Right lobe of liver (tissue), 6 donors: ENCODE measurements at places on chromosomes 1 and 21. TPM values are rescaled to one million over a fixed set of nuclear protein-coding genes. Genes with fewer than 3 reads are reported as not detected.

Gene GBP5
- total RNA-seq, result 5.0 TPM

DNA sequence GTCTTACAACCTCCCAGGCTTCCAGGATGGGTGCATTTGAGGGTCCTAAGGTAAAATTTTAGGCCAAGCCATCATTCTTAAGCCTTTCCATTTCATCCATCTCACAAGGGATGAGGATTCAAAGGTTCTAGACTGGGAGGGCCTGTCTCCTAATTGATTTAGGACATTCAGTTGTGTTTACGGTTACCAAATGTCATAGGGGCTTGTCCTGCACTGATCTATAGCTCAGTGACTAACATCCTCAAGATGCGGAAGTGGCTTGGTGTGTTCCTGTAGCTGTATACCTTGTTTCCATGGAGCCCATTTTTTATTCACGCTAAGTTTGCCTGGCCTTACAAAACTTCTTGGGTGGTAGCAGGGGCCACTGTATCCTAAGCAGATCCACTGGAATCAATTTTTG, 52.8 kb downstream of the DUSP10 start:
- no peaks in the 10 kb centered on the region for H3K4me1 ChIP-seq
- H3K27ac ChIP-seq, result no peak overlapping the region
- H3K36me3 ChIP-seq, result no peaks in the 10 kb centered on the region
- no peaks in the 10 kb centered on the region for H3K27me3 ChIP-seq
- no peak for DNase-seq

DNA sequence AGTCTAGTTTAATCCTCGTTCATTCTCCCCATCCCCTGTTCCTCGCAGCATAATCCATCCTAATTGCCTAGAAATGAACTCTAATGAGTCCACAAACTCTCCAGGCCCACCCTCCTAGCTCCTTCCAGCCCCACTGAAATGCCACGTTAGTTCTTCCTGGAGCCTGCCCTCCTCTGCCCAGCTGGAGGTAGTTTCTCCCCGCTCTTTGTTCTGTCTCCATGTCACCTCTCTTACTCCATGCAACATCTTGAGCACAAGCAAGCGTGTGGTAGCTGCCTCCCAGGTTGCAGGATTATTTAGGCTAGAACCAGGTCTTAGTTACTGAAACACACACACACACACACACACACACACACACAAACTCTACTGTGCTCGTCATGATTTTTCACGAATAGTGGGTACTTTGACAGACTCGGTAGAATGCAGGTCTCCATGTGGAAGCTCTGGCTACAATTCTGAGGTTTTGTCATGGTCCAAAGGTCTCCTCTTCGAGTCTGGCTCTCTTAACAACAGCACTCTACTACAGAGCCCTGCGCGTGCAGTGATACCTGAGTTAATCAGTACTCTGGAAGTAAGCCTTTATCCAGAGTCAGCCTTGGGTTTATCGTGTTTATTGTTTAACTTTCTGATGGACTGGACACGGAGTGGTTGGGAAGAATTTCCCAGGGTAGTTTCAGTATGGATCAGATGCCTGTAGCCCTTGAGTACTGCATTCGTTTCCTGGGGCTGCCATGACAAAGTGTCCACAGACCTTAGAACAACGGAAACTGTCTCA, 27.5 kb downstream of the HUNK start:
- DNase-seq, result peak; percentile 80
- H3K4me3 ChIP-seq, result no peak overlapping the region
- no peaks in the 10 kb centered on the region for H3K27me3 ChIP-seq

GRCh38 chr1:183191833-183192232, 5.8 kb downstream of the LAMC2 start:
- no peak overlapping the region for H3K27ac ChIP-seq
- H3K36me3 ChIP-seq, result no peaks in the 10 kb centered on the region
- no peaks in the 10 kb centered on the region for H3K27me3 ChIP-seq

- H3K27me3 ChIP-seq, result no peaks in the 10 kb centered on the region
- H3K4me1 ChIP-seq, result peaks cover 4% of the 10 kb centered on the region
- no peaks in the 10 kb centered on the region for H3K36me3 ChIP-seq
- no peak for DNase-seq
- no peak overlapping the region for H3K27ac ChIP-seq
Observed at GRCh38 chr1:40926441-40926840, 53.1 kb upstream of the CTPS1 start.

DNA sequence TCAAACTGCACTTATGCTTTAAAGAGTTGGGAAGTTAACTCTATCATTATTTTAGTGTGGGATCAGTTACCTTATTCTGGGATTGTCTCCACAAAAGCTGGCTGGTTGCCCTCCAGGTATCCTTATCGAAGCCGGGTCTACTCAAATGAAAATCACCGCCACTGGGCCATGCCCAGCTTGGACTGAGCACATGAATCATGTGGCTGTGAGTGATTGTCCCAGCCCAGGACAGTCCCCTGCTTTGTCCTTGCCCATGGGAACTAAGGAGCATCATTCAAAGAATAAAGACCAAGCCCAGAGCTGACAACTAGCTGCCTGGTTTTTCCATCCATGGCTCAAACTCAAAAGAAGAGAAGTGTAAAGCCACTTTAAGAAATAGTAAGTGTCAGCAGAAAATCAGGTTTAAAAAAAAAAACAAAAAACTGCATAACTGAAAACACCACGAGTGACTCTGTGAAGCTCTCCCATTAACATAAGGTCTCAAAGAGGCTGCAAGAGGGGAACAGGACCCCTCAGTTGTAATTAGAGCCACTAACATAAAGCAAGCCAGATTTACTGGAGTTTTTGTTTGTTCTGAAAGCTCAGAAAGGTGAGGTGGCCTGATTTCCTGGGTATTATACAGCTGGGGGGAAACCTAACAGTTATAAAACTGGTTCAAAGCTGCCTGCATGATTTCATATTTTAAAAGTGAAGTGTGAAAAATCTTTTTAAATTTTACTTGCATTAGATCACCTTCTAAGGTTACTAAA, 91.5 kb downstream of the KIF14 start:
- H3K4me1 ChIP-seq, result no peaks in the 10 kb centered on the region
- H3K4me3 ChIP-seq, result no peak overlapping the region
- H3K27ac ChIP-seq, result no peak overlapping the region
- no peaks in the 10 kb centered on the region for H3K27me3 ChIP-seq
- no peaks in the 10 kb centered on the region for H3K36me3 ChIP-seq
- no peak for DNase-seq

DNA sequence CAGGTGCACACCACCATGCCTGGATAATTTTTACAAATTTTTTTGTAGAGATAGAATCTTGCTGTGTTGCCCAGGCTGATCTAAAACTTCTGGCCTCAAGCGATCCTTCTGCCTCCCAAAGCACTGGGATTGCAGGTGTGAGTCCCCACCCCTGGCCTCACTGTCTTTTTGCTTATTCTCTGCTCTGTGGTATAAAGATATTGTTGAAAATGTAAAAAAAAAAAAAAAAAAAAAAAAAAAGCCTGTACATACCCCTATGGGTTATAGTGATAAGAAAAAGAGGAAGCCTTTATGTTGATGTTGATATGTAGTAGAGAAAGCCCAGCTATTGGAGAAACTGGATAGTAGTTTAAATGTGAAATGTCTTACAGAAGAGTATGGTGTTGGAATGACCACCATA, 125.8 kb downstream of the XPR1 start:
- H3K36me3 ChIP-seq, result no peaks in the 10 kb centered on the region
- H3K27ac ChIP-seq, result no peak overlapping the region
- H3K4me1 ChIP-seq, result no peaks in the 10 kb centered on the region
- no peak for DNase-seq

DNA sequence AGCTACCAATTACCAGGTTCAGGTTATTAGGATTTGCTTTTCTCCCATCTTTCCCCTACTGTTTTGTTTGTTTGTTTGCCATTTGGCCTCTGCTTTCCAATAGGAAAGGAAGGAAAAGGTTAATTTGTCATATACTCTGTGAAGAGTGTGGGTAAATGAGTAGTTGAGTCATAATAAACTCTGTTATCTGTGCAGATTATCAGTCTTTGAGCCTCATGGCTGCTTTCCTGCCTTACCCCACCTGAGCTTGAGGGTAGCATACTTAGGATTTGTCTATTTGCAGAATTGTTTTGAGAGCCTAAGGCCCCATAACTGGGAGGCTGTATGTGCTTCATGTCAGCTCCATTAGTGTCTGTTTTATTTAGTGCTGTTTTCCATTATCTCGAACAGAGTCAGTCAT, 32.9 kb upstream of the SNX27 start:
- DNase-seq, result no peak
- H3K4me3 ChIP-seq, result no peak overlapping the region
- no peaks in the 10 kb centered on the region for H3K4me1 ChIP-seq
- no peaks in the 10 kb centered on the region for H3K27me3 ChIP-seq
- H3K36me3 ChIP-seq, result no peaks in the 10 kb centered on the region

- no peaks in the 10 kb centered on the region for H3K36me3 ChIP-seq
- no peaks in the 10 kb centered on the region for H3K27me3 ChIP-seq
- no peak overlapping the region for H3K27ac ChIP-seq
Observed at GRCh38 chr1:210438928-210439841, 110.5 kb downstream of the HHAT start.

Gene CFHR3
- 105 TPM for total RNA-seq

- DNase-seq, result no peak
- H3K27me3 ChIP-seq, result no peaks in the 10 kb centered on the region
- H3K36me3 ChIP-seq, result no peaks in the 10 kb centered on the region
- H3K27ac ChIP-seq, result no peak overlapping the region
- H3K4me1 ChIP-seq, result no peaks in the 10 kb centered on the region
Observed at GRCh38 chr1:7111853-7112252, 326.6 kb downstream of the CAMTA1 start.

DNA sequence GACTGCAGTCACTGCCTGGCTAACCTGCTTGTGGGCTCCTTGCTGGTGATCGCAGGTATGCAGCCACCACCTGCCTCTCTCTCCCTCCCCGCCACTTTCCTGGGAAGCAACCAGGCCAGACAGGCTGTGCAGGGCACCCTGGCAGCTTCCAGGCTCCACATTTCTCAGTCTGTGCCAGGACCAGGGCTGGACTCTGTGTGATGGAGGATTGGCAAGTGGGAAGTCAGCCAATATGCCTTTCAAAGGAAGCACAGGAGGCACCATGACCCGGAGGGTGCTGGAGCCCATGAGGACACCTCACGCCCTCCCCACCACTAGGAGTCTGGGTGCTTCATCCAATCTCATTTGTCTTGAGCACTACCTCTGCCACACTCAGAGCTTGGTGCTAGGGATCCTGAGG, 15.8 kb upstream of the DISP3 start:
- no peak overlapping the region for H3K27ac ChIP-seq
- H3K4me1 ChIP-seq, result no peaks in the 10 kb centered on the region
- no peak for DNase-seq
- no peaks in the 10 kb centered on the region for H3K36me3 ChIP-seq
- H3K27me3 ChIP-seq, result no peaks in the 10 kb centered on the region

- no peaks in the 10 kb centered on the region for H3K27me3 ChIP-seq
- H3K36me3 ChIP-seq, result no peaks in the 10 kb centered on the region
- DNase-seq, result no peak
- H3K27ac ChIP-seq, result no peak overlapping the region
Observed at GRCh38 chr1:164155347-164155746, 403.6 kb upstream of the PBX1 start.

Gene TRIM45
- total RNA-seq, result 0.31 TPM

Gene WNT9A
- total RNA-seq, result not detected

Gene KRTAP19-7
- total RNA-seq, result not detected

- no peak overlapping the region for H3K27ac ChIP-seq
- H3K36me3 ChIP-seq, result no peaks in the 10 kb centered on the region
- no peak for DNase-seq
- no peak overlapping the region for H3K4me3 ChIP-seq
- H3K4me1 ChIP-seq, result no peaks in the 10 kb centered on the region
Observed at GRCh38 chr1:186984959-186985358, 156.2 kb downstream of the PLA2G4A start.

DNA sequence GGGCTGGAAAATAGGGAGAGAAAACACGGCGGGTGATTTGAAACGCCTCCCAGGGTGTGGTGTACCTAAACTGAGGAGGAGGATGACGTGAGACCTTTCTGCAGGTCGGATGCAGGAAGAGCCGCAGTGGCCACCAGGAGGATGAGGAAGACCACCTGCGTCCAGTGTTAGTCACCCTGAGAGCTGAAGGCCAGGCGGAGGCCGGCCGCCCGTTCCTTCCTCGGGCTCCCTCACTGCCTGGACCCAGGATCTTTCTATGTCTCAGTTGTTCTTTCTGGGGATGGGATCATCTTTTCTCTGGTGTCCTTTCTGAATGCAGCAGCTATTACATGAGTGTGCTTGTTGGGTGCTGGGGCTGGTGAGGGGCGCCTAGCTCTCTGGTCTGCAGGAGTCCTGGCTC, 74.7 kb upstream of the COL6A1 start:
- no peaks in the 10 kb centered on the region for H3K36me3 ChIP-seq
- H3K4me1 ChIP-seq, result no peaks in the 10 kb centered on the region
- DNase-seq, result peak; percentile 30
- H3K27me3 ChIP-seq, result no peaks in the 10 kb centered on the region
- no peak overlapping the region for H3K27ac ChIP-seq

- H3K4me3 ChIP-seq, result no peak overlapping the region
- H3K36me3 ChIP-seq, result no peaks in the 10 kb centered on the region
- DNase-seq, result no peak
Observed at GRCh38 chr1:222592171-222592570, 2.4 kb upstream of the TAF1A start.

Gene NR1I3
- total RNA-seq, result 153 TPM
